ENCODE measurements at places on chromosomes 13 and 19. TPM values are rescaled to one million over a fixed set of nuclear protein-coding genes. Genes with fewer than 3 reads are reported as not detected.

DNA sequence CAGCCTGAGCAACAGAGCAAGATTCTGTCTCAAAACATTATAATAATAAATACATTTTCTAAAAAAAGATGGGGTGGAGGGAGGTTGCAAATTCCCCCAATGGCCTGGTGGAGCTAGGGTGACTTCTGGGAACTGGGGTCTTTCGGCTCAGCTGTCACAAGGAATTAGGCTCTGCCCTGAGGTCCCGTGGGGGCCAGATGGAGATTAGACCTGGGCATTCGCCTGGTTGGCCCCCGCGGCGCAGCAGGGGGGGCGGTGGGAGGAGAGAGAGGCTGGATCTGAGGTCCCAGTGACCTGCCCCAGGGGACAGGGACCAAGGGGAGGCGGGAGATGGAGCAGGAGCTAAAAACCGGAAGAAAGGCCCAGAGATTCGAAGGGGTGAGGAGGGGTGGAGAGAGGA, 14.8 kb downstream of the FUT6 start:
- H3K27me3 ChIP-seq: no peaks in the 10 kb centered on the region
- DNase-seq: no peak
- peaks cover 7% of the 10 kb centered on the region for H3K4me1 ChIP-seq
- no peak overlapping the region for H3K27ac ChIP-seq
- no peak overlapping the region for H3K4me3 ChIP-seq

DNA sequence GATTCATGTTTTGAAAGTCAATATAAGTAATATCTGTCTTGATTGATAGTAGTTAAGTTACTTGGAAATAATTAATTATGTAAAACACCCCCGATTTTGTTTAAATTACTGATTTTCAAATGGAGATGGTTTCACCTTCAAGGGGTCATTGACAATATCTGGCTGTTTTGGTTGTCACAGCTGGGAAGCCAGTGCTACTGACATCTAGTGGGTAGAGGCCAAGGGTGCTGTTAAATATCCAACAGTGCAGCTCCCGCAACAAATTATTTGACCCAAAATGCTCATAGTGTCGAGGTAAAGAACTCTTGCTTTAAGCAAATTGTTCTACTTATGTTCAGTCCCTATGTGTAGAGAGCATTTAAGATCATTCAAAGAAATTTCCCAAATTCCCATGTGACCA, 50.6 kb upstream of the PCDH20 start:
- no peaks in the 10 kb centered on the region for H3K27me3 ChIP-seq
- no peaks in the 10 kb centered on the region for H3K4me1 ChIP-seq
- no peak overlapping the region for H3K27ac ChIP-seq
- H3K36me3 ChIP-seq: no peaks in the 10 kb centered on the region
- no peak overlapping the region for H3K4me3 ChIP-seq

DNA sequence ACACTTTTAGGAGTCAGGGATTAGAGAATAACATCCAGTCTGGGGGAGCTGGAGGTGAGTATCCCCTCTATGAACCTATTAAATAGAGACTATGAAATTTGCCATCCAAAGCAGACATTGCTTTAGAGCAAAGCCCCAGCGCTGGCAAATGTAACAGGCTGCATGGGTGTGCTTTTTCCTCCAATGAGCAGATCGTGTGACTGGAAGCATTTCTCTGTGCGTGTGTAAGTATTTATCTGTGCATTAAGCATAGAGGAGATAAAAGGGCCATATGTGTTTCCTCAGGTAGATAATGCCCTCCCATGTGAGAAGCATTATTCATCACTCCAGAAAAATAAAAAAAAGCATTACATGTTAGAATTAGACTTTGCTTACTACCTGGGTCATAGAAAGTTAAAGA, 924 bp downstream of the TNFSF13B start:
- peaks cover 3% of the 10 kb centered on the region for H3K36me3 ChIP-seq
- peak overlapping the region; percentile 74 for H3K4me3 ChIP-seq
- DNase-seq: peak; percentile 8
- H3K27me3 ChIP-seq: no peaks in the 10 kb centered on the region
- H3K4me1 ChIP-seq: peaks cover 37% of the 10 kb centered on the region

DNA sequence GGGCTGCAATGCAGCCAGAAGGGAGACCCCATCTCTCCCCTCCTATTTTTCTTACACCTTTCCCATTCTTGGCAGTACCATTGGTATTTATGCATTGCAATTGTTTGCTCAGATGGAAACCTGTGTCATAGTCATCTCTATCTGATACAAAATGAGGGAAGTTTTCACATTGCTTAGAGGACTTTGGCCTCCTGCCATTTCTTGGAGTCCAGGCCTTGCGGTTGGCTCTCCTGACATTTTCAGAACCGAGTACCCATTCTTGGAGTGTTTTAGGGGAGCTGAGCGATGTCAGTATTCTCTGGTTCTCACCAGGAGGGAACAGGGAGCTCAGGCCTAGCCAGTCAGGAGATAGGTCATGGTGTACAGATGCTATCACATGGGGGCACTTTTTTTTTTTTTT, 1.5 kb downstream of the SIN3B start:
- H3K27me3 ChIP-seq: peaks cover 8% of the 10 kb centered on the region
- peaks cover 23% of the 10 kb centered on the region for H3K36me3 ChIP-seq
- H3K4me1 ChIP-seq: peaks cover 21% of the 10 kb centered on the region
- H3K27ac ChIP-seq: peak overlapping the region; percentile 88

- no peak for DNase-seq
- H3K4me1 ChIP-seq: no peaks in the 10 kb centered on the region
- no peak overlapping the region for H3K4me3 ChIP-seq
- H3K27me3 ChIP-seq: peaks cover 3% of the 10 kb centered on the region
Measured at GRCh38 chr13:26957182-26957581, 196.6 kb upstream of the GPR12 start.

DNA sequence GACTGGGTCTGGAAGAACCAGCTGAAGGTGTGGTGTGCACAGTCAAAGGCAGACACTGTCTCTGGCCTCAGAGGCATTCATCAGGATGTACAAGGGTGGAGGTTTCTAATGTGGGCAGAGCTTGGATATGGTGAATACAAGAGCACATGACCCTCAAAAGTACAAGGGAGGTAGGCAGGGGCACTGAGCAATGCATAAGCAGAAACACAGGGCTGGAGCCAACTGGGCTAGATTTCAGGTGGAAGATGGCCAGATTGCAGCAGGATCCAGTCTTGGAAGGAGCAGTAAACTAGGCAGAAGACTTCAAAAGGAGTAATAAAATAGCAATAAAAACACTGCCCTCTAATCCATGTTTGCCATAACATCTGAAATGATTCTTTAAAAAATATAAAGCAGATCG, 417.1 kb downstream of the OLFM4 start:
- H3K27me3 ChIP-seq: no peaks in the 10 kb centered on the region
- no peak overlapping the region for H3K27ac ChIP-seq
- no peaks in the 10 kb centered on the region for H3K4me1 ChIP-seq
- no peaks in the 10 kb centered on the region for H3K36me3 ChIP-seq
- no peak overlapping the region for H3K4me3 ChIP-seq

- peaks cover 7% of the 10 kb centered on the region for H3K4me1 ChIP-seq
- peak; percentile 98 for DNase-seq
- no peaks in the 10 kb centered on the region for H3K36me3 ChIP-seq
- no peaks in the 10 kb centered on the region for H3K27me3 ChIP-seq
- H3K27ac ChIP-seq: no peak overlapping the region
Measured at GRCh38 chr19:10580979-10581631, 6.0 kb downstream of the AP1M2 start.

GRCh38 chr13:100440751-100441425, 147.7 kb downstream of the GGACT start:
- DNase-seq: no peak
- no peak overlapping the region for H3K4me3 ChIP-seq
- H3K36me3 ChIP-seq: no peaks in the 10 kb centered on the region
- no peaks in the 10 kb centered on the region for H3K4me1 ChIP-seq

GRCh38 chr19:47644743-47645482, 36.0 kb downstream of the BICRA start:
- H3K27me3 ChIP-seq: no peaks in the 10 kb centered on the region
- no peak overlapping the region for H3K4me3 ChIP-seq
- H3K4me1 ChIP-seq: peaks cover 19% of the 10 kb centered on the region

DNA sequence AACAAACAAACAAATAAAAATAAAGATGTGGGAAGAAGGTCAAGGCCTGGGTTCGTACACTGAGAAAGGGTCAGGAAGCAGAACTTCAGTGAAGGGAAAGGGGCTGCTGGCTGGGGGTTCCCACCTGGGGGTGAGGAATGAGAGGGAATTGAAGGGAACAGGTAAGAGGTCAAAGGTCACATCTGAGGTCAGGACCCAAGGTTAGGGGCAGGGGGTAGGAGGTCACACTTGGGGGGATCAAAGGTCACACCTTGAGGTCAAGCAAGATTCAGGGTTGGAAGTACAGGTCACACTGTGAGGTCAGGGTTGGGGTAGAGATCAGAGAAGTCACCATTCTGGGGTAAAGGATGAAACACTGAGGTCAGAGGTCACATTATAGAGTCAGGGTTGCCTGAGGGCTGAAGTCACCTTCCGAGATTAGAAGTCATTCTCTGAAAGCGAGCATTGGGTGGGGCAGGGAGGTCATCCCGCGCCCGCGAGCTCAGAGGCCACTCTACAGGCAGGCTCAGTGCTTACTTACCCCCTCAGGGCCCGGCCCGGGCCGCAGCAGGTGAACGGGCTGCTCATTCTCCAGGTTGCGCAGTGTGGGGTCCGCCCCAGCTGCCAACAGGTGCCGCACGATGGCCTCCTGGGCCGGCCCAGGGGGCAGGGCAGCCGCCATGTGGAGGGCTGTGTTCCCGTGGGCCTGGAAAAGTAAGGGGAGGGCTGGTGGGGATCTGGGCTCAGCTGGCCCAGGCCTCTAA, 10.8 kb downstream of the NFKBID start:
- no peak for DNase-seq
- H3K4me1 ChIP-seq: peaks cover 14% of the 10 kb centered on the region
- H3K4me3 ChIP-seq: no peak overlapping the region
- no peaks in the 10 kb centered on the region for H3K27me3 ChIP-seq

DNA sequence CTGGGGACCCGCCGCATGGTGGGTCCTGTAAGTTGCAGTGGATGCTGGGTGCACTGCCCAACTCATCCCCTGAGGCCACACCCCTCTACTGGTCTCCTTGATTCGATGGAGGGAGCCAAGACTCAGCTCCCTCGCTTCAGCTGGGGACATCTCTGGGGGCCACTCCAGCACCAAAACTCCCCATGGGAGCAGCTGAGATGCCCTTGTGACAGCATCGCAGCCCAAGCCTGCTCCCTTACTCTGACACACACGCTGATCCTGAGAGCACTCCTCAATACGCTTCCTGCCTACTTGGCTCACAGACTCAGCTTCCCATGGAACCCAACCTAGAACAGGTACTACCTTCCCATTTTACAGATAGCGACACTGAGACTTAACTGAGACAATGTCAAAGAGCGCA, 56.2 kb downstream of the PEPD start:
- H3K36me3 ChIP-seq: peaks cover 1% of the 10 kb centered on the region
- no peak for DNase-seq
- no peaks in the 10 kb centered on the region for H3K4me1 ChIP-seq
- no peak overlapping the region for H3K27ac ChIP-seq
- no peak overlapping the region for H3K4me3 ChIP-seq

GRCh38 chr13:68064001-68064770, 834.0 kb upstream of the PCDH9 start:
- H3K4me3 ChIP-seq: no peak overlapping the region
- H3K4me1 ChIP-seq: no peaks in the 10 kb centered on the region
- no peak for DNase-seq
- no peak overlapping the region for H3K27ac ChIP-seq
- no peaks in the 10 kb centered on the region for H3K36me3 ChIP-seq

GRCh38 chr19:339262-339887, 5.2 kb downstream of the MIER2 start:
- no peak overlapping the region for H3K27ac ChIP-seq
- H3K4me3 ChIP-seq: no peak overlapping the region
- peaks cover 41% of the 10 kb centered on the region for H3K36me3 ChIP-seq

GRCh38 chr13:44132710-44133109, 240.9 kb upstream of the SERP2 start:
- no peaks in the 10 kb centered on the region for H3K36me3 ChIP-seq
- no peak overlapping the region for H3K4me3 ChIP-seq
- peaks cover 6% of the 10 kb centered on the region for H3K4me1 ChIP-seq
- H3K27me3 ChIP-seq: peaks cover 2% of the 10 kb centered on the region

DNA sequence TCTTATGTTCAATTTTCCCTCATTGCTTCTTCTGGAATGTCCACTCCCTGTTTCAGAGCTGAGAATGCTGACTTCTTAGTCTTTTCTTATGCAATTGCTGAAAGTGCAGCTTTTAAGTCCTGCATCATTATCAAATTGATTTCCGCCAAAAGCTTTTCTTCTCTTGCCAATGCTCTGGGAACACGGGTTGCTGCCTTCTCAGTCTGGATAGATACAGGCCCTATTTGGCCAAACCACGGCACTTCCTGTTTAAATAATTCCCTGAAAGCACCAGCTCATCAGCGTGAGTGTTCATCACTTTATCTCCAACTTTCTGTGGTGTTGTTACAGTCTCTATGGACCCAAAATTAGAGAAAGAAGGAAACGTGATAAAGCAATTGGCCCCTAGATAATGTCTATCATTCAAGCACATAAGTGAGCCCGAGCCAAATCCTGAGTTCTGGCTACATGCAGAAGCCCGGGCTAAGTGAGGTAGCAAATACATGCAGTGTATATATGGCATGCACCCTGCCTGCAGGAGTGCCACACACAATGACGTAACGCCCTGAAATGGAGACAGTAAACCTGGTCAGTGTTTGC, 85.7 kb downstream of the CYSLTR2 start:
- no peak for DNase-seq
- no peak overlapping the region for H3K27ac ChIP-seq
- H3K4me3 ChIP-seq: no peak overlapping the region
- peaks cover 7% of the 10 kb centered on the region for H3K4me1 ChIP-seq

- H3K36me3 ChIP-seq: no peaks in the 10 kb centered on the region
- H3K27me3 ChIP-seq: peaks cover 21% of the 10 kb centered on the region
- peaks cover 6% of the 10 kb centered on the region for H3K4me1 ChIP-seq
- H3K27ac ChIP-seq: no peak overlapping the region
Measured at GRCh38 chr13:112943309-112944125, 25.5 kb upstream of the MCF2L start.

GRCh38 chr13:44120043-44120442, 240.3 kb downstream of the LACC1 start:
- no peaks in the 10 kb centered on the region for H3K27me3 ChIP-seq
- H3K4me1 ChIP-seq: peaks cover 13% of the 10 kb centered on the region
- no peak for DNase-seq
- H3K36me3 ChIP-seq: no peaks in the 10 kb centered on the region

- H3K36me3 ChIP-seq: no peaks in the 10 kb centered on the region
- DNase-seq: no peak
- no peak overlapping the region for H3K27ac ChIP-seq
- H3K27me3 ChIP-seq: peaks cover 11% of the 10 kb centered on the region
Measured at GRCh38 chr13:43305416-43305815, 282.0 kb downstream of the DNAJC15 start.

ZNF468 gene
- 11.2 TPM for total RNA-seq

ZNF844 gene
- 3.8 TPM for total RNA-seq

PSG4 gene
- not detected for total RNA-seq

CPB2 gene
- not detected for total RNA-seq

DPY19L3 gene
- total RNA-seq: 12.4 TPM

ACP7 gene
- total RNA-seq: not detected

NANOS3 gene
- 1.3 TPM for total RNA-seq

ZNF763 gene
- total RNA-seq: 1.7 TPM

LILRA5 gene
- total RNA-seq: not detected

TMEM255B gene
- 1.8 TPM for total RNA-seq
